ENCODE measurements at places on chromosomes 16 and 17.

DNA sequence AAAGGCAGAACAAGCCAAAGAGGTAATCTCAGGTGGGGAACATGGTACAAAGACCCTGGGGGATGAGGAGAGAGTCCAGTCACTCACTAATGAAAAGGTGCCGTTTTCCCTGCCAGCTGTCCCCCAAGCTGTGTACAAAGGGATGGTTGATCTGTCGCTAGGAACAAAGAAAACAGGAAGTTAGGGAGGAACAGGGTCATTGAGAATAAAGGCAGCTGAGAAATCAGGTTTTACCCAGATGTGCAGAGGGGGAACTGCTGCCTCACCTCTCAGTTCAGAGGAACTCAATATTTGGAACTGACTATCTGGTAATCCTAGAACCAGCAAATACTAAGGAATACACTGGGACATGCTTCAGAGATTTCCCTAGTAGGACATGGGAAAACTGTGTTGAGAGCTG, 1.5 kb downstream of the RSKR start:
- DNase-seq, result no peak

GRCh38 chr17:40251576-40251975, 32.5 kb downstream of the WIPF2 start:
- no peak for DNase-seq

DNA sequence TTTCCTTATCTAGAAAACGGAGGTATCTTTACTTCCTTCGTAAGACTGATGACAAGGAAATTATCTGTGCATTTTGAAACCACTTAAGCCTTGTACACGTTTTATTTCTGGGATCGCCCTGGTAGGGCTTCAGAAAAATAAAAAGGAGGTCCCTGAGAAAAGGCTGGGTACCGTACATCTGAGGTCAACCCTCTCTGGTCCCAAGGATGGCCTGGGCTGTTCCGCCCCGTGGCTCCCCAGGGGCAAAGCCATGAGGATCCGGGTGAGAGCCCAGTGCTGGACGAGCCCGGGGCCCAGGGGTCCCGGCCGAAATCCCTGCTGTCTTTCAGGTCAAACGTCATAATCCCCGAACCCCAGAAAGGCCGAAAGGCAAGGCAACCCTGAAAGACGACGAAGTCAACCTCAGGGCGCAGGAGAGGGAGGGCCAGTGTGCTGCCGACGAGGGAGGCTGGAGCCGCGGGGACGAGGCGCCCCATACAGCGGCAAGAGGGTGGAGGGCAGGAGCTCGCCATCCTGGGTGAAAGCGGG, 656 bp upstream of the FUS start:
- no peak for DNase-seq

DNA sequence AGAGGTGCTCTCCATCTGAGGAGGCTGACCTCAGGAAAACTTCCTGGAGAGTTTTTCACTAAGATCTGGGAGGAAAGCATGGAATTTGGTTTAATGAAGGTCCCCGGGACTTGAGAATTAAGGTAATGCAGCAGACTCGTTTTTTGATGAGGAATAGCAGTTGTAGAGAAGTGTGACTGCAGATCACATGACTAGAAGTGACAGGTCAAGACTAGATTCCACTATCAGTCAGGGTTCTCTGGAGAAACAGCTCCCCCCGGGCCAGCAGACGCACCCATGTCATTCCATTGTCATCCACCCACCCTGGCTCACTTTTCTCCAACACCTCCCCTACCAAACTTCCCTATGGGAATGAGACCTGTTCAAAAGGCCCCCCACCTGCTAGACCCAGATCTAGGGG, 1.9 kb upstream of the DHRS13 start:
- DNase-seq, result no peak

DNA sequence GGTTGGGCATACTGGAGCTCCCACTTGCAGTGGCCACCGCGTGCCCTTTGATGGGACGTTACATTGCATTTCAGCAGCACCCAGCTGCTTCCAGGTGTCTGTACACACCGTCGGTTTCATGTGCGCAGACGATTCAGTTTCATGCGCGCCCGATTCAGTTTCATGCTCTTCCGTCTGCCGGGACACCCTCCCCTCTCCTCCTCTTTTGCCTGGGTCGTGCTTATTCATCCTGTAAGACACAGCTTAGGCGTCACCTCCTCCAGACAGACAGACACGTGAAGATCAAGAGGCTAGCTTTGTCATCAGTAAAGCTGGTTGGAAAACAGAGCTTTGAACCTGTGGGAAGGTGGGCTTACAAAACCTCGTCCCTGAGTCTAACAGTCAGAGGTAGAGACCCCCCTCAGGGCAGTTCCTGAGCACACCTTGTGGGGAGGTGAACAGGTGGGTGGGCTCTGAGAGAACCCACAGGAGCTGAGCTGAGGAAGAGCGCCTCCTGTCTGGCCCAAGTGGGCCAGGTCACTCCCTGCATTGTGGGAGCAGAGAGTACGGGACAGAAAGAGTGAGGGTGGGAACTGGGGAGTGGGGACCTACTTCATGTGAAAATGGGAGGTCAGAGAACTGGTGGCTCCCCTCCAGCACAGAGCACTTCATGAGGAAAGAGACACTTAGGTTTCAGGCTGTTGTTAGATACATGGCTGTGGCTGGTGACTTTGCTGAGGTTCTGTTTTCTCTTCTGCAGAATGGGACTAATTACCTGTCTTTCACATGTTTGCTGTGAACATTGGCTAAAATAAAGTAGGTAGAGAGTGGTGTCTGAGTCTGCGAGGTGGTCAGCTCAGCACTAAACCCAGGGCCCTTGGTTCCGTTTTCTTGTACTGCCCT, 122.1 kb downstream of the SNX29 start:
- DNase-seq, result no peak

GRCh38 chr16:23537390-23537789, 19.8 kb downstream of the EARS2 start:
- DNase-seq, result no peak

DNA sequence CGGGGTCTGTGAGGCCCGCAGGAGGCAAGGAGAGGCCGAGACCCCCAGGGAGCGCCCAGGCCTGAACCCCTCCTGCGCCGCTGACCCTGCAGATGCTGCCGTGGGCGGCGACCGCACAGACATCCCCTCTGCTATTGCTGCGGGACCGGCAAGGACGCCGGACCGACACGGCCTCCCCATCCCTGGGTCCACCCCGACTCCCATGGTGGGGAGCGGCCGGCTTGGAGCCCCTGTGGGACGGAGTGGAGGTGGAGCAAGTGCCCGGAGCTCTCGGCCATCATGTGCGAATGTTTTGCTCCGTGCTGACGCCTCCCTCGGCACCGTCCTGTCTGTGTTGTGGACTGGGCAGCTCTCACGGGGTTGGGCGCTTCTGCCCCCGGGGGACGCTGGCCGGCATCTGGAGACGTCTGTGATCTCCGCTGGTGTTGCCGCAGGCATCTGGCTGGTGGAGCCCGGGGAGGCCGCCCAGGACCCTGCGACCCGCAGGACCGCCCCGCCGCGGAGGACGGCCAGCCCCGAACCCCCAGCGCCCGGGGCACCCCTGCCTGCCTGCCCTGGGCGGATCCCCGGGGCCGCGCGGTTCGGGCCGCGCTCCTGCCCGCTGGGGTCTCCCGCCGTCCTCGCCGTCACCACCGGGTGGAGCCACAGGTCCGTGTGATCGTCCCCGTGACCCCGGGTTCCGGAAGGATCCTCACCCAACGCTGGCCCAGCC, 12.8 kb upstream of the GNG13 start:
- DNase-seq, result peak; percentile 54

DNA sequence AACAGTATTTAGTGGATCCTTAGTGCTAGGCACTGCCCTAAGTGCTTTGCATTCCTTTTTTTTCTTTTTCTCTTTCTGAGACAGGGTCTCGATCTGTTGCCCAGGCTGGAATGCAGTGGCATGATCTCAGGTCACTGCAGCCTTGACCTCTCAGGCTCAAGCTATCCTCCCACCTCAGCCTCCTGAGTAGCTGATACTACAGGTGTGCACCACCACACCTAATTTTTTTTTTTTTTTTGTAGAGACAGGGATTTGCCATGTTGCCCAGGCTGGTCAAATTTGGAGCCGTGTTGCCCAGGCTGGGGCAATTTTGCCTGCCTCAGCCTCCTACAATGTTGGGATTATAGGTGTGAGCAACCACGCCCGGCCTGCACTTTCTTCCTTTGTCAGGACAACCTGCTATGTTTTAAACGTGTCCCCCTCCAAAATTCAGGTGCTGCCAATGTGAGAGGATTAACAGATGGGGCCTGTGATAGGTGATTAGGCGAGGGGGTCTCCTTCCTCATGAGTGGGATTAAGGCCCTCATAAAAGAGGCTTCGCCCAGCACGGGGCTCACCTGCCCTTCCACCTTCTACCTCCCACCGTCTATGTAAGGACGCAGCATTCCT, 5.4 kb downstream of the NQO1 start:
- no peak for DNase-seq

DNA sequence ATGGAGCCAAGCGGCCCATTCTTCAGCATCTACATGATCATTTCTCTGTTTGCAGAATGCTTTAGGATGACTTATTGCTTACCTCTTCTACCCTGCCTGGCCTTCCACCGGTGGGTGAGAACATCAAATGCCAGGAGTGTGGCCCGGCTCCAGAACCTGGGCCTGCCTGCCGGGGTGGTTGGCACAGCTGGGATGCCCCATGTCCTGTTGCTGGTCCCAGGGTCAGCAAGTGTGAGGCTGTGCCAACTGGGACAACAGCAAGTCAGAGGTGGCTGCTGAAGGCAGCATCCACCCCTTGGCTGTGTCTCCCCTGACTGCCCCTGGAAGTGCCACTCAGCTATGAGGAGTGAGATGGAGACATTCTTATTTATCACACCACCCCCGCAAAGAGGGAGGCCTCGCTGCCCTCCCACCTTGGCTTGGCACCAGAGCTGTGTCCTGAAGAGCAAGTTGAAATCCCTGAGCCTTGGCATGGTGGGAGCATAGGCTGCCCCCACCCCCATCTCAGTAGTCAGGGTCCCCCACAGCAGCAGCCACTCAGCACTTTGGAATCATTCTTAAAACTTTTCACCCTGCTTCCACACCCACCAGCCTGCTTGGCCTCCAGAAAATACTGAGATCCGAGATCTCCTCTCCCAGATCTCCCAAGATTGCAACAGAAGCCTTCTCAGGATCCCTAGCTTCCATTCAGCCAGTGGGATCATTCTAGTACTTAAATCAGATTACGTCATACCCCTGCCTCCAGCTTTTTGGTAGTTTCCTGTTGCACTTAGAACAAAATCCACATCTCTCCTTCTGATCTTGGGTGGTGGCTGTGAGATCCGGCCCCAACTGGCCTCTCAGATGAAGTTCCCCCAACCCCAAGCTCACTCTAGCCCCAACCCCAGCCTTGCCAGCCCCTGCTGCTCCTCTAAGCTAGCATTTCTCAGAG, 127.5 kb downstream of the SOCS1 start:
- peak; percentile 47 for DNase-seq

- DNase-seq, result no peak
These were observed 12.2 kb downstream of the N4BP1 start for GRCh38 chr16:48597563-48598387.

DNA sequence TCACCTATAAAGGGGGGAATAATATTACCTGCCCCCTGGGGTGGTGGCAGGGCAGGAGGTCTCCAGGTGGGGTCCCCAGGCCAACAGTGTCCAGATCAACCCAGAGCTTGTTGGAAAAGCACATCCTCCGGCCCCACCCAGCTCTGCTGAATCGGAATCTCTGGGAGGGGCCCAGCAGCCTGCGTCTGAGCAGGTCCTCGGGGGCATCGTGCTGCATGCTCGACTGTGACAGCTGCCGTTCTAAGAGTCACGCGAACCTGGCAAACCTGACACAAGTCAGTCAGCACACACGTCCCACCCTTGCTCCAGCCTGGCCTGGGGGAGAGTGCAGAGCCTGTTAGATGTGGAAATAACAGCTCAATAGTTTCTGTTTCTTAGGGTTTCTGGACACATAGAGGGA, 72.3 kb downstream of the CRISPLD2 start:
- no peak for DNase-seq

DNA sequence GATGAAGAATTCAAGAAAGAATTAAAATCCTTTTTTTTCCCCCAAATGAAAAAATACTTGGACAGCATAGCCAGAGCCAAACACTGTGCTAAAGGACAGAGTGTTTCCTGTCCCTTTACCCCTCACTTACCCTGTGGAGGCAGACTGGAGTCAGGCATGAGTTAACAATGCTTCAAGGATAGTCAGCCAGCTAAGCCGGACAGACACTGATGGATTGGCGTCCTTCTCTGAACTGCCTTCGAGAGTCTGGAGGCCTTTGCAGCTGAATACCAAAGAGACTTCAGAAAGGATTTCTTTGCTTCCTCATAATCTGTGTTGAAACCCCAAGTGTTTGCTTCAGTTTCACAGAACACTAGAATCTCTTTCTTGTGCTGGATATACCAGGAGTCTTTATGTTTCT, 4.6 kb downstream of the METTL9 start:
- no peak for DNase-seq

- DNase-seq, result no peak
These were observed 5.7 kb upstream of the RAB40B start for GRCh38 chr17:82703935-82704865.

GRCh38 chr17:54982399-54982798, 13.8 kb downstream of the STXBP4 start:
- no peak for DNase-seq

DNA sequence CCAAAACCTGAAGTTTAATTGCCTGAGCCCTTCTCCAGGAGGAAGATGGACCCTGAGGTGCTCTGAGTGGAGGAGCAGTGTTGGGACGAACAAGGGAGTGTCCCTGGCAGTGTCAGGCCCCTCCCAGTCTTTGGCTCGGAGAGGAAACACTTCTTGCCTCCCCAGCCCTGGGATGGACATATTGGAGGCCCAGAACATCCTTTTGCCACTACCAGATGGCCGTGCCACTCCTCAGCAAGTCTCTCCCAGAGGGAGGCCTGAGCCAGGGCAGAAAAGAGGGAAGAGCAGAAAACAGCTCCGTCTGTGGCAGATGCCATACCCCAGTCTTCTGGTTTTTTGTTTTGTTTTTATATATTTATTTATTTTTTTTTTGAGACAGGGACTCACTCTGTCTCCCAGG, 91.5 kb upstream of the CRHR1 start:
- DNase-seq, result no peak

DNA sequence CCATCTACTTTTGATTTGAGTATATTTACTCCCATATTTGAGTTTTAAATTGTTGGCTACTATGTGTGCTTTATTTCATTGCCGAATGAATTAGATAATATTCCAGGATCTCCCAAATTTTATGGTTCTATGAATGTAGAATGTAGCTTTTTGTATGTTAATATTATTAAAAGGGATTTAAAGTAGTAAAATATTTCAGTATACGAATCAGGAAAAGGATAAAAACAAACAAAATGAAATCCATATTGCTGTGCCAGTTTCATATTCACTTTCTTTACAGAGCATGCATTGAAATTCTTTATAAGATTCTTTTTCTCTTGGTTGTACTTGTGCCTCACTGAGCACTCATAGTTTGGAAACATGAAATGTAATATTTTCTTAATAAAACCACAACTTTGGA, 155.1 kb downstream of the CHD9 start:
- no peak for DNase-seq

GRCh38 chr17:28136923-28137322, 94.4 kb downstream of the NLK start:
- no peak for DNase-seq
